Stimulated activated CD4-positive, alpha-beta T cell treated with anti-CD3 and anti-CD28 coated beads, TNF-alpha, amount 100 ng/mL, for 24 hours (primary cell): ENCODE measurements at places on chromosomes 1 and 21.

DNA sequence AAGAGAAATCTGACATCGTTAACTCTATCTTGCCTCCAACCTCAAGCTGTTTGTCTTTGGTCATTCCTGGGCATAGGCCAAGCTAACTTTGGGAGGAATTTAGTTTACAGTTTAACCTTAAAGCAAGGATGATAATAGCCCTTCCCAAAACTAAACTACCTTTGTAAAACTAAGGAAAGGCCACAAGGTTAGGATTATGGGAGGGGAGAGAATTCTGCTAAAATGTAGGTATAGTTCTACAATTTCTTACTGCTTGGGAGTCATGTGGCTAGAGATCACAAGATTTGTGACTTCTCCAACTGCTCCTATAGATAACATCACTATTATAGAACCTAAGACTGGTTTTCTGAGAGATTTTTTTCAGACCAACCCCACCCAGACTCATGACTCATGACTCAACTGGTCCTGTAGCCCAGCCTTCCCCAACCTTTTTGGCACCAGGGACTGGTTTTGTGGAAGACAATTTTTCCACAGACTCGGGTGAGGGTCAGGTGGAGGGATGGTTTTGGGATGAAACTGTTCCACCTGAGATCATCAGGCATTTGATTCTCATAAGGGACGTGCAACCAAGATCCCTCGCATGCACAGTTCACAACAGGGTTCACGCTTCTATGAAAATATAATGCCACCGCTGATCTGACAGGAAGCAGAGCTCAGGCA, 70.7 kb upstream of the MUTYH start:
- DNase-seq, result no peak

DNA sequence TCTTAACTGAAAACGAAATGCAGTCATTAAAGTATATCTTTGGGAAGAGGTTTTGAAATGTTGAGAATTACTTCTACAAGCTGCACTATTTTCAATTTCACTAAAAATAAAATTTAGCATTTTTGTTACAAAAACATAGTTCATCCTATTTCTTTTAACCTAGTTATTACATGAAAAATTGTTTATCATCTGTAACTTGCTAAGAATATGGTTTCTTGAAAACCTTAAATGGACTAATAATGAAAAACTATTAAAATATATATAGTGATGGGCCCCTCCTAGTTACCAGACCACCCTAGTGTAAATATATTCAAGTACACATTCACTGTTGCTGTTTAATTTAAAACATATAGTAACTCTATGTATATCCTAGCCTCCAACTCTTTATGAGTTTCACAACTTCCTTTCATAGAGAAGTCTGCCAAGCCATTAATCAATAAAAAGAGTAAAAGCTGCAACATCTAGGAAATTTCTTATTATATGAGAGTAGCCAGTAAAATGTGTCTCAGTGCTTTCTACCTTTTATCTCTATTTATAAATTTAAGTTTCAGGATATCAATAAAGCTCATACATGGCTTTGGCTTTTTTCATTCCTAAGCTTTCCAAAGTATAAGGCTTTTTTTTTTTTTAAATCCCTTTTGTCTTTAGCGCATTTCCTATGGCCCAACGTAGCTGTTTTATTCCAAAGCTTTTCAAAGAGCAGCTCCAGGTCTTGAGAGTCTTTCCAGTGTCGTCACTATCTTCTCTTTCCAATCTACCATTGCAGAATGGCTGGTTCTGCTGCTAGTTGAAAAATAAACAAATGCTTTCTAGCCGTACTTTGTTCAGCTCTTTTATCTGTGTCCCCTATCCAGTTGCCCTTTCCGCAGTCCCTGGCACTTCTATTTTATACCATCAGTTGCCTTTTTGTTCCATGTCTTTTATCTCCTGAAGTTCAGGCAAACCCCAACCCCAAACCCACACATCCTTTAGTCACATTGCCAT, 6.5 kb downstream of the IRF2BP2 start:
- DNase-seq, result no peak

DNA sequence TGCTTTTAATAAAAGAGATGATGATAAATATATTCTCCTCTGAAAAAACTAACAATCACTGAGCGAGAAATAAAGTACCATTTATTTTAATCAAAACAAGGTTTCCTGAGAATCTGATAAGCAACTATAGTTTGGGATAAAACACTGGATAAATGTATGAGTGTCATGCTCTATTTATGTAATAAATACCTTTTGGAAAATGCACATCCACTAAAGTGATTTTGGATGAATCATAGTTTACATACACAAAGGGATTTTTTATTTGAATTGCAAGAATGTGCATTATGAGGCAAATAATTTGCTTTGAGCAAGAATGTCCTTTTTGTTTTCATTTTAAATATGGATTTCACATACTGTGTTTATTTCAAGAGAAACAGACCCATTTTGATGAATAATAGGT, 1483.5 kb downstream of the MRPL39 start:
- DNase-seq, result no peak

DNA sequence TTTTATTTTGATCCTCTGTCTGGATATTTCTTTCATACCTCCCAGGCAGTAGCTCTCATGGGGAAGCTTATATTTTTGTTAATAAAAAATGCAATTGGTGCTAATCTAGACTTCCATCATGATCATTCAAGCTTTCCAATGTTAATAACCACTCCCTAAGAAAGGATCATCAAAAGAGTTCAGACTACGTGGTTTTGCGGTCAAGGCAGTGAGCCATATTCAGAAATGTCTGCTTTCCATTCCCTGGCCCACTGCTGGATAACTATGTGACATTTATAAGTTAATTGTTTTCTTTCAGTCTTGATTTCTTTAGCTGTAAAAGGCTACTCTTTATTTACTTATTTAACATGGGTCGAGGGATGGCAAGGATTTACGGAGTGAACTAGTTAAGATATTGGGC, 414.6 kb downstream of the LMO4 start:
- DNase-seq, result no peak

- no peak for DNase-seq
Observed at GRCh38 chr1:179938752-179939151, 15.9 kb upstream of the CEP350 start.

- DNase-seq, result no peak
Observed at GRCh38 chr1:205986861-205987260, 16.3 kb downstream of the RAB7B start.

GRCh38 chr1:34918386-34918976, 11.0 kb downstream of the DLGAP3 start:
- DNase-seq, result no peak

DNA sequence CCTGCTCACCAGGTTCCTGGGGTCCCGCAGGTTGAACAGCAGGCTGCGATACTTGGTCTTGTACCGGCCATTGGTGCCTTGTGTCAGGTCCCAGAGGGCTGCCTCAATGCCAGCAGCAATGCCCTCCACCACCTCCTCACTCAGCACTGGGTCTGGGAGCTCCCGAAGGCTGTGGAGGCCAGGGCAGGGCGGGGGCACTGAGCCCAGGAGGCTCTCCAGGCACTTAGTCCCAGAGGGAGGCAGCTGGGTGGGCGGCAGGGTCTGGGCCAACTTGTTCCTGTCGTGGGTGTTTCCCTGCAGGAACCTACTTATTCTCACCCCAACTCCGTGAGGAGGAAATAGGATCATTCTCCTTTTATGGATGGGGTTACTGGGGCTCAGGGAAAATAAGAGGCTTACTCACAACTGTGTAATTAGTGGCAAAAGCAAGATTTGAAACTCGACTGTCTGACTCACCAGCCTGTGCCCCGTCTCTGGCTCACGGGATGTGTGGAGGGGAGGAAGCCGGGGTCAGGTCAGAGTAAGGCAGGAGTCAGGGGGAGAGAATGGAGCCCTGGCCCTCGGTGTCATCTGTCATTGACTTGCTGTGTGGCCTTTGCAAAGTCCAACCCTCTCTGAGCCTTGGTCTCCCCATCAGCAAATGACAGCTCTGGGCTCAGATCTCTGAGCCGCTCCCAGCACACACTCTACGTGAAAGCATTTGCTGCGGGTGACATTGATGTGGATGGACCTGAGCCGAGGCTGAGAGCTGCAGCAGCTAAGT, 17.2 kb downstream of the SPOCD1 start:
- no peak for DNase-seq

DNA sequence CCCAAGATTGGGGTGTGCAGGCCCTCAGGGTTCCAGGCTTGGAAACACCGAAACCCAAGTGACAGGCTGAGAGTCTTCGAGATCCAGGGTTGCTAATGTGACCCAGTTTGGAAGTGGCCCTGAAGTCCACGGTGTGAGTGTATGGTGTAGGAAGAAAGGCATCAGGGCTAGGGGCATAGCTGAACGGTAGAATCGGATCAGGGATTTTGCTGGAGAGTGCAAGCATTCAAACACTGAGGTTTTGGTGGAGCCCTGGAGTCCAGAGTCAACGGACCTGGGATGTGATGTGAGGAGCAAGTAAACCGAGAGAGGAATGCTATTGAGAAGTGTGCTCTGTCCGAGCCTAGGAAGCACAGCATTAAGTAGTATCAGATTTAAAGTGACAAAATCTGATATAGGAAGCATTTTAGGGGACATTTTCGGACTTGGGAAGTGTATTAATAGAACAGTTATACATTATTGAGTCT, 958 bp downstream of the NFYC start:
- no peak for DNase-seq

DNA sequence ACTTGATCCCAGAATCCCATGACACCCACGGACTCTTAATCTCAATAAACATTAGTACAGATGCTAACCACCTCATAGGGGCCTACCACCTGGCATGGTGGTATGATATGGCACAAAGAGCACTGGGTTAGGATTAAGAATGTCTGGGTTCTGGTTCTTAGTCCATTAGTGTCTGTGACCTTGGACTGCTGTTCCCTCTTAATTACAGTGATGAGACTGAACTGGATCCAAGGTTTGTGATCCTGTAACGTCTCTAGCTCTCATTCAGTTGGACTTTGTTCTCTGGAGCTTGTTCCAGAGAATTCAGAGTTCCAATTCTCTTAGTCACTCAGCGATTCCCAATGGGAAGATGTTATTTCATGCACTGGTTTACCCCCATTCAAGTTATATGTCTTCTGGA, 23.6 kb upstream of the PIGC start:
- no peak for DNase-seq

GRCh38 chr21:36075171-36075570, 5.3 kb downstream of the CBR1 start:
- DNase-seq, result no peak

DNA sequence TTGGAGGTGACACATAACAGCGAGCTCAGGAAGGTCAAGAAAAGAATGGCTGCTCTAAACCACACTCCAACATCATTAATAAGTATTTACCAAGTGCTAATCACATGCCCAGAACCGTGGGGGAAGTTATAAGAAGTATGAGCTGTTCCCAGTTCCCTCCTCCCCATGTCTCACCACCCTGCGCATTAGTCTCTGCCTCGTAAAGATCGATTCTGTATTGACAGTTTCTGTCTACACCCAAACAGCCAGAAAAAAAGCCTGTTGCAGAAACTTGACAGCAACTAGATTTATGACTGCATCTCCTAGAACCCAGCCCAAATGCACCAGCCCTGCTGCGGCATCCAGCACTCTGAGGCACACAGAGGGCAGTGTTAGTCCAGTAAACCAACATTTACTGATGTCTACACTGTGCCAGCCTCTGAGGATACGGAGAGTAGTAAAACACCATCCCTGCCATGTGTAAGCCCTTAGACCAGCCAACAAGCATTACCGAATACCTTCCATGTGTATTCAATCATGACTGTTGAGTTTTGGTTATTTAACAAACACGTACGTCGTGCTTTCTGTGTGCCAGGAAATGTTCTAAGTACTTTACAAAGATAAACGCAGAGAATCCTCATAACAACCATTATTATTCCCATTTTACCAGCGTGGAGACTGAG, 63.6 kb upstream of the ZBTB40 start:
- DNase-seq, result no peak

DNA sequence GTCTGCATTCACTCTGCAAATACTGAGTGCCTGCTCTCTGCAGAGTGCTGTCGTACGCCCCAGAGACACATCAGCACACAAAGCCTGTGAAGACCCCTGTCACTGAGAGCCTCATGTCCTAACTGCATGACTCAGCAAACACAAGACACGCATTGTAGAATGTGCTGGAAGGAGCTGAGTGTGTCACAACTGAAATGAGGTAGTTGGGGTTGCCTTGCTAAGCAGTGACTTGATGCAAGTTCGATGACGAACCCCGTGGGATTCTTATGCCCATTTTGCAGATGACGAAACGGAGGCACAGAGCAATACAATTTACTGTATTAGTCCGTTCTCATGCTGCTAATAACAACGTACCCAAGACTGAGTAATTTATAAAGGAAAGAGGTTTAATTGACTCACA, 65.1 kb downstream of the RIPK4 start:
- no peak for DNase-seq

DNA sequence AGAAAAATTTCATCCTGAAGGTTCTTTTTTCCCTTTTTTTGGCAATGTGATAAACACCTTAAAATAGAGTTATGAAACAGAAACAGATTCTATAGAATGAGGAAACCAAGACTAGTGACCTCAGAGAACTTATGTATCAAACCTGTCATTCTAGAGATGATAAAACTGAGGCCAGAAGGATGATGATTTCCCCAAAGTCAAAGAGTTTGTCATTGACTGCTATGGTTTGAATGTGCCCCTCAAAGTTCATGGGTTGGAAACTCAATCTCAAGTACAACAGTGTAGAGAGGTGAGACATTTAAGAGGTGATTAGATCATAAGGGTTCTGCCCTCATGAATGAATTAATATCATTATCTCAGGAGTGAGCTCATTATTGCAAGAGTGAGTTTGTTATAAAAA, 13.7 kb upstream of the BEND5 start:
- DNase-seq, result no peak

- no peak for DNase-seq
Observed at GRCh38 chr1:209643285-209644020, 8.8 kb downstream of the LAMB3 start.

DNA sequence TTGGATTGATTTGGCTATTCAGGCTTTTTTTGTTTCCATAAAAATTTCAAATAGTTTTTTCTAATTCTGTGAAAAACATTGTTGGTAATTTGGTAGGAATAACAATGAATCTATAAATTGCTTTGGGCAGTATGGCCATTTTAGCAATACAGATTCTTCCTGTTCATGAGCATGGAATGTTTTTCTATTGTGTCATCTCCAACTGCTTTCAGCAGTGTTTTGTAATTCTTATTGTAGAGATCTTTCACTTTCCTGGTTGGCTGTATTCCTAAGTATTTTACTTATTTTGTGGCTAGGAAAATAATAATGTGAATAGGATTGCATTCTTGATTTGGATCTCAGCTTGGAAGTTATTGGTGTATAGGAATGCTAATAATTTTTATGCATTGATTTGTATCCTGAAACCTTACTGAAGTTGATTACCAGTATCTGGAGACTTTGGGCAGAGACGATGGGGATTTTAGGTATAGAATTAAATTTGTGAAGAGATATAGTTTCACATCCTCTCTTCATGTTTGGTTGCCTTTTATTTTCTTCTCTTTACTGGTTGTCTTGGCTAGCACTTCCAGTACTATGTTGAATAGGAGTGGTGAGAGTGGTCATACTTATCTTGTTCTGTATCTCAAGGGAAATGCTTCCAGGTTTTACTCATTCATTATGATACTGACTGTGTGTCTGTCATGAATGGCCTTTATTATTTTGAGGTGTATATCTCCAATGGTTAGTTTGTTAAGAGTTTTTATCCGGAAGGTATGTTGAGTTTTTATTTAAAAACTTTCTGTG, 57.3 kb downstream of the DRAM2 start:
- DNase-seq, result no peak
